Frontal cortex (tissue), 4 donors: ENCODE measurements at places on chromosomes 4 and X. TPM values are rescaled to one million over a fixed set of nuclear protein-coding genes. Genes with fewer than 3 reads are reported as not detected.

DNA sequence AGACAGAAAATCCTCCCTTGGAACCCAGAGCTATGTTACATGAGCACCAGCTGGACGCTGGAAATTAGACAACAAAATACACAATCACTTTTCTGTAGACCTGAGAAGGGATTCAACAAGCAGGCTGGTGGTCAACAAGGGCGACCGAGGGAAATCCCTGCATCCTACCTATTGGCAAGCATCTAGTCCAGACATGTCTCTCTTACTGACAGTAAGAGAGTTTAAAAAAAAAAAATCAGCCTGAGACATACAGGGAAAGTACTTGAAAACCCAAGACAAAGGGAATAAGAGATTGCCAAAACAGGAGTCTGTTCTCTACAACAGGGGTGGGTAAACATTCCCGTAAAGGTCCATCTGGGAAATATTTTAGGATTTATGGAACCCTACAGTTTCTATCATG lies 108.0 kb downstream of the KDR start:
- no peak for DNase-seq

- DNase-seq = no peak
Measured at GRCh38 chrX:13110433-13111324, 66.3 kb upstream of the FAM9C start.

GRCh38 chr4:145326491-145326890 lies 146.1 kb upstream of the OTUD4 start:
- no peak for DNase-seq

CDX4 gene
- total RNA-seq = not detected

ADGRL3 gene
- 302 TPM for total RNA-seq

GPC4 gene
- 1.2 TPM for total RNA-seq

ADH1C gene
- total RNA-seq = not detected

SPINK2 gene
- not detected for total RNA-seq

SLIT2 gene
- 11.0 TPM for total RNA-seq

GRCh38 chrX:39396358-39396995 lies 595.2 kb downstream of the MID1IP1 start:
- DNase-seq = no peak

ADH7 gene
- not detected for total RNA-seq

GRCh38 chr4:32560306-32560705 lies 1840.1 kb downstream of the PCDH7 start:
- no peak for DNase-seq

UBQLN2 gene
- total RNA-seq = 19.6 TPM

GRCh38 chrX:48491809-48492208 lies 15.8 kb downstream of the FTSJ1 start:
- DNase-seq = no peak

- no peak for DNase-seq
Measured at GRCh38 chrX:152343306-152343705, 107.8 kb downstream of the GABRA3 start.

GRCh38 chrX:37314531-37314930 lies 34.6 kb upstream of the PRRG1 start:
- DNase-seq = no peak

NSUN7 gene
- 11.0 TPM for total RNA-seq

DNA sequence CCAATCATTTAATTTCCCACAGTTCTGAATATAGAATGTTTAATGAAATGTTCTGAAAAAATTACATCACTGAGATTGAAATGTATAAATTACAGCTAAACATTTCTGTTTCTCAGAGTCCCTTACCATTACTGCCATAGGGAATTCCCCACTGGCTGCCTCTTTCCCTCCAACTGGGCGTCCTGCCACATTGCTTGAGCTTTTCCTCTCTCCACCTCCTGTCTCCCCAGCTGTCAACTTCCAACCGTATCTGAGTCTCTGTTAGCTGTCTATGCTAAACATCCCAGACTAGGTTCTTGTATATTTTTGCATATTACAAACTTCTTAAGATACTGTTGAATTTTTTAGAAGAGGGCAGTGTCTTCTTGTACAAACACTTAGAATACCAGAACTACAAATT lies 407.3 kb upstream of the SLIT2 start:
- DNase-seq = no peak

GRCh38 chrX:43087830-43088229 lies 309.9 kb upstream of the PPP1R2C start:
- DNase-seq = no peak

DNA sequence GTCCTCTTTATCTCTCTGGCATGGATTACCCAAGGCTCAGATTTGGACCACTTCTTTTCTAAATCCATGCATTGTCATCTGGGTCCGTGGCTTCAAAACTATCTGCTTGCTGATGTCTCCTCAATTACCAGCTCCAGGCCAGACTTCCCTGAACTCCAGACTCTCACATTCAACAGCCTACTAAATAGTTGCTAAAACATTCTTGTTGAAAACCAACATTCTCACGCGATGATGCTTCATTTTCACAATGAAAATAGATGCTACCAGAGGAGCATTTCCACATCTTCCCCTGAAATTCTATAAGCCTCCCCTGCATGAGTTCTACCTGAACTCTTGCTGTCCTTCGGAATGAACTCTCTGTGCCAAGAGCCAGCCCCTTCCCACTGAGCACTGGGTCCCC lies 5.2 kb upstream of the TLR6 start:
- DNase-seq = no peak

- DNase-seq = no peak
Measured at GRCh38 chr4:28105271-28105859, 1244.7 kb downstream of the STIM2 start.

DNA sequence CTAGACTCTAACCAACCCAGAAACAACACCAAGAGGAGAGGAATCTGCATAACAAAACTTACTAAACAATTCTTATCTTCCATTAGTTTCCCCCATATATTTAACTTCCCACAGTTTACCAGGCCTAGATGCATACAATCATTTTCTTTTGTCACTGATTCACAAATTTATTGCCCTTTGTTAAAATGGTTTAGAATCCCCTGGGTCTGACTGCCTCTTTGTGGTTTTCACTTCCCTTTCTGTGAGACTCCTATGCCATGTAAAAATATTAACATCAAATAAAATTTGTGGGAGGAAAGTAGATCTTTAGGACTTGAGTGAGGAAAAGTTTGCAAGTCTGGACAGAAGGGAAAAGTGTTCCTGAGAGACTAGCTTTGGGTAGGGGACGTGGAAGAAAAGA lies 393.8 kb upstream of the CNKSR2 start:
- DNase-seq = no peak

DNA sequence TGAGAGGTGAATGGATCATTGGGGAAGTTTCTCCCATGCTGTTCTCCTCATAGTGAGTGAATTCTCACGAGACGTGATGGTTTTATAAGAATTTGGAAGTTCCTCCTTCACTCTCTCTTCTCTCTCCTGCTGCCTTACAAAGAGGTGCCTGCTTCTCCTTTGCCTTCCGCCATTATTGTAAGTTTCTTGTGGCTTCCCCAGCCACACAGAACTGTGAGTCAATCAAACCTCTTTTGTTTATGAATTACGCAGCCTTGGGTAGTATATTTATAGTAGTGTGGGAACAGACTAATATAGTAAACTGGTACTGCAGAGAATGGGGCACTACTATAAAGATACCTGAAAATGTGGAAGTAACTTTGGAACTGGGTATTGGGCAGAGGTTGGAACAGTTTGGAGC lies 7.8 kb upstream of the CTAG2 start:
- no peak for DNase-seq
